ENCODE measurements at places on chromosomes 6 and 20.

DNA sequence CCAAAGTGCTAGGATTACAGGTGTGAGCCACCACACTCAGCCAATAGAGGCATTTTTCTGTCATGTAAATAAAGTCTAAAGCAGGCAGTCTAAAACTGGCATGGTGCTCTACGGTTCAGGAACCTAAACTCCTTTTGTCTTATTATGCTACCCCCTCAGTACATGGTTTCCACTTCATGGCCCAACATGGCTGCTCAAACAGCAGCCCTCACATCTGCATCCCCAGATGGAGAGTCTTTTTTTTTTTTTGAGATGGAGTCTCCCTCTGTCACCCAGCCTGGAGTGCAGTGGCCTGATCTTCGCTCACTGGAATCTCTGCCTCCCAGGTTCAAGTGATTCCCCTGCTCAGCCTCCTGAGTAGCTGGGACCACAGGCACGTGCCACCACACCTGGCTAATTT, 38.3 kb downstream of the SLC52A3 start:
- DNase-seq: no peak

DNA sequence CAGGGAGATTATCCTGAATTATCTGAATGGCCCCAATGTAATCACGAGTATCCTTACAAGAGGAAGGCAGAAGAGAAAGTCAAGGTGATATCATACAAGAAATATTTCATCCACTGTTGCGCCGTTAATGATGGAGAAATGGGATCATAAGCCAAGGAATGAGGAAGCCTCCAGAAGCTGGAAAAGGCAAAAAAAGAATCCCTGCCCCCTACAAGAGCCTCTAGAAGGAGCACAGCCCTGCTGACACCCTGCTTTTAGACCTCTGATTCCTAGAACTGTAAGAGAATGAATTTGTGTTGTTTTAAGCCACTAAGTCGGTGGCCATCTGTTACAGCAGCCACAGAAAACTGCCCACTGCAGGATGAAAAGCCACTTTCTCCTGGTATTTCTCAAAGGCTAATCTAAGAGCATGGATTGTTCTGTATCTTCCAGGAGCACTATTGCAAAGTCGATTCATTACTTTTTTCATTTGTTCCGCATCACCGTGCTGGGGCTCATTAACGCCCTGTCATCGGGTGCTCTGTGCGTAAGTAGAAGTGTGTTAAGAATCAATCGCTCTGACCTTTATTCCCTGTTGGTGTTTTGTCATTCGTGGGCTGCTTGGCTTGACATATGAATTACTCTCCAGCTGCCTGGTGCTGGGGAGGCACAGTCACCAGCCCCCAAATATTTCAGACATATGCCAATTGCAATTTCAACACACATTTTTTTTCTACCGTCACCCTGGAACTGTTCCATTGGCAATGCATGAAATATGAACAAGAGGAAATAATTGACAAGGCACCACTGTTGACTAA, 117.0 kb downstream of the PCSK2 start:
- DNase-seq: no peak

DNA sequence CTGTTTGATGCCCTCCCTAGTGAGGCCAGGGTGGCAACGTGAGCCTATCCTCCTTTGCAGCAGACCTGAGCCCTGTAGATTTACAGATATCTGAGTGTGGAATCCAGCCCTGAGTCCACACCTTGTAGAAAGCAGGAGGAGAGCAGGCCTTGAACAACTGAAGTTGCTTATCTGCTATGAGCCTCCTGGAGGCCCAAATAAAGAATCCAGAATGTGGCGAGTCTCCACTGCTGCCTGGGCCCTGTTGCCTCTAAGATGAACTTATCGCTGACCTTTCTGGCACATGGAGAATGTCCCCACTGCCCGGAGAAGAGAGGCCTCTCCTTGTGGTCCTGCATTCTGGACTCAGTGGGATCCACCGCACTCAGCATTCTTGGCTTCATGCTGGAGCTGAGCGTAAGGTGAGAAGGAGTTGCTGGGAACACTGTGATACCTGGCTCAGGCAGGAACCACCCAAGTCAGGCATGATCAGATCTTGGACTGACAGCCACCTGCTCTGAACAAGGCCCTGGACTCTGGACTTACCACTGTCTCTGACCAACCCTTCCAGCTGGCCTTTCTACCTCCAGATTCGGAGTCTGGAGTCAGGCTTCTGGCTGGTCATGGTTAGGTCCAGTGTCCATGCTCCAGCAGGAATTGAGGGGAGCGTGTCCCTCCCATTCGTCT, 5.8 kb upstream of the MANBAL start:
- no peak for DNase-seq

- DNase-seq: no peak
Observed at GRCh38 chr20:11929947-11930346, 12.3 kb downstream of the BTBD3 start.

DNA sequence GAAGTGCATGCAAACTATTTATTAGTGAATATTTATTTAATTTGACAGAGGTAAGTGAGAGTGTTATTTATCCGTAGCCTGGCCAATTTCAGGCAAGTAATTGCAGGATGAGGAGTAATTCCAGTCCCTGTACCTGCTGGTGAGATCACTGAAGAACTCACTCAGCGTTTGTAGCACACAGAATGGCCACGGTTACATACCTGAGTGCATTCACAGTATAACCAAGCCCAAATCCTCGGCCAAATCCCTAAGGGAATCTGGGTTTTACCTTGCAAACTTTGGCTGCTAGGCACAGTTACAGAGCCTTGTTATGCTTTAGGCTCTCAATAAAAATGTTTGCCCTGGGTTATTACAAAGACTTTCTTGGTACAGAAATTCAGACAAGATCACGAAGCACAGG, 93.3 kb downstream of the KCNQ5 start:
- DNase-seq: no peak

- DNase-seq: no peak
Observed at GRCh38 chr20:757506-757905, 10.8 kb downstream of the SLC52A3 start.

GRCh38 chr6:31663961-31664789, 622 bp downstream of the GPANK1 start:
- DNase-seq: no peak

DNA sequence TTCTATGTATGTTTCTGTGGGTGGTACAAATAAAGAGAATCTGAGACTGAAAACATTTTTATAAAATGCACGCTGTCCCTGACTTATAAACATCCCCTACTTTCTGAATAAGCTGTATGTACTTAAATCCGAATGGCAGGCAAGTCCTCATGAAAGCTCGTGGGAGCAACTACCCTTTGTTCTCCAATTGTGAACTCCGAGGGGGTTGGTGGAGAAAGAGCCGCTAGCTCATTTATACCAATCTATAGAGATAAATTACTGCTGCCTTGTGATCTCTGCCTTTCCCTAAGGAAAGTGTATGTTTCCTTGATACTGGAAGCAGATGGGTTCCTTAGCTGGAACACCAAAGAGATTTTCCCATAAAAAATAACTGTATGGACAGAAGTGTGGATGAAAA, 84.5 kb downstream of the GJA10 start:
- DNase-seq: no peak

- DNase-seq: no peak
Observed at GRCh38 chr20:63058696-63059335, 52.1 kb upstream of the BHLHE23 start.

DNA sequence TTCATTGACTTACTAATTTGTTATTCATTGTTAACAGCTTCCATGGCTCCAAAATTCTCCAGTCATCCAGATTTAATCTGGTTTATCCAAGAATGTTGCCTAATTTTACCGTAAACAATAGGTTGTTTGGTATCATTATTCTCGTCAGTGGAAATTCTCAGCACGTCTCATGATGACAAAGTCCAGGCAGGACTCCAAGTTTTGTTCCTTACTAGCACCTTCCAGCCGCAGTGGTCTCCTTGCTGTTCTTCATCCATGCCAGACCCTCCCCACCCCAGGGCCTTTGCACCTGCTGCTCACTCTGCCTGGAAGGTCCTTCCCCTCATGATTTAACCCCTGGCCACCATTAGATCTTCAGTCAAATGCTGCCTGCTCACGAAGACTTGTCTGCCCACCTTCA, 48.1 kb upstream of the NAA20 start:
- no peak for DNase-seq

All from NCI-H510A (cell line).